Epithelial cell of proximal tubule (primary cell): ENCODE measurements at places on chromosomes 5 and 9. TPM values are rescaled to one million over a fixed set of nuclear protein-coding genes. Genes with fewer than 3 reads are reported as not detected.
A peak's percentile ranks its signal among the peaks of the same experiment; 100 is the strongest.

DNA sequence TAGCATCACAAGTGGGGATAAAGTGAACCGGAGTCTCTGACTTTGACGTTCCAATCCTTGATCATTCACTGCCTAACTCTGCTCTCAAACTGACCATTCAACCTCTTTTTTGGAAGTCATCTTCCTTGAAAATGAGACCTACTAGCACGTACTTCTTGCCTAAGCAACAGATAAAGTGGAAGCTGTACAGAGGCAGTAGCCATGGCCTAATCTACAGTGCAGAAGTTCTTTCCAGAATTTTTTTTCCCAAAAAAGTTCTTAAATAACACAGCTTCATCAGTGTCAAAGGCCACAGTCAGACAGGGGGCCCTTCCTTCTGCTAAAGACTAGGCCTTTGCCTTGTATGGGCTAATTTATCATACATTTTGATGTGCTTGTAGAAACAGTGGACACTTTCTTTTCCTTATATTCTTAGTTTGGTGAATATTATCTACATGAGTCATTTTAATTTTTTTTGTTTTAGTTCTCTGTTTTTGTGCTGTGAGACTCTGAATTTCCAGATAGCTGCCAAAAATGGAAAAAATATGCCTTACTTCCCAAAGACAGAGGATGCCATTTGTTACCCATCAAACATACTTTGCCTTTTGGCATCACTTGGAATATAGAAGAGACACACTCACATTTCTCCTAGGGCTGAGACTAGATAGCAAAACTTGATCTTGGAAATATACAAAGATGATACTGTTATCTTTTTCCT lies 96.3 kb upstream of the VCAN start:
- no peak for DNase-seq

GRCh38 chr5:173108914-173109313 lies 35.4 kb upstream of the BNIP1 start:
- no peak for DNase-seq

GRCh38 chr5:126410623-126411022 lies 12.6 kb upstream of the GRAMD2B start:
- no peak for DNase-seq

DNA sequence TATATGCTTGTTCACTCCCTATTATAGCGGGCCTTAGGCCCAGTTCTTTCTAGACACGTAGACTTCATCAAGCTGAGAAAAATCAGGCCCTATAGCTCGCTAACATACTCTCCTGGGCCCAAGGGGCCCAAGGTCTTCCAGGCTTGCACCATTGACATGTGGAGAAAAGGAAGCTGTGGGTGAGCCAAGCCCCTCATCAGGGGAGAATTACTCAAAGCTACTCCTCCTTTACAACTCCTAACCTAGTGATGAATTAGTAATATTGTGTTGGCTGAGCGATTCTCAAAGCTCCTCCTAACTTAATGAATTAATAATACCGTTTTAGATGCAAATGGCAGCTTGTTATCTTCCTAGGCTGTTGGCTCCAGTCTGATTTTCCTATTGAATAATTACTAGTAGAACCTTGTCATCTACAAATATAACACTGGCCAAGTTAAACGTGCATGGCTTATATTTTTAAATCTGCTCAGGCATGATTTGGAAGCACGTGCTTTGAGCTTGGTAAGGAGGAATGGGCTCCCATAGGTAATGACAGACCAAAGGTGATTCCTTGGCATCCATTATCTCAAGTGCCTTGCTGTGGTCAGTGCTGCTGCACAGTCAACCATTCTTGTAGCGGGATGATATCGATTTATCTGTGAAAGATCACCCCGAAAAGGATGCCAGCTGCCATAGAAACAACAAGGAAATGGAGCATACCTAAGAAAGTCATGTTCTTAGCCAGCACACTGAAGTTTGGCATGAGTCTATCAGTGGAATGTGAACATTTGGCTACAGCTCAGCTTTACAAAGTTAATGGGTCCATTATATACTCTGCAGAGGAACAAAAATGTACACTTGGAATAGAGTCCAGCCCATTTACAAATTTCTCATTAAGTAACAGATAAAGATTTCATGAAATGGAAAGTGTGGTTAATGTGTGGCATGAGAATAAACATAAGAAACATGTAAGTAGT lies 23.8 kb downstream of the LVRN start:
- DNase-seq: no peak

DNA sequence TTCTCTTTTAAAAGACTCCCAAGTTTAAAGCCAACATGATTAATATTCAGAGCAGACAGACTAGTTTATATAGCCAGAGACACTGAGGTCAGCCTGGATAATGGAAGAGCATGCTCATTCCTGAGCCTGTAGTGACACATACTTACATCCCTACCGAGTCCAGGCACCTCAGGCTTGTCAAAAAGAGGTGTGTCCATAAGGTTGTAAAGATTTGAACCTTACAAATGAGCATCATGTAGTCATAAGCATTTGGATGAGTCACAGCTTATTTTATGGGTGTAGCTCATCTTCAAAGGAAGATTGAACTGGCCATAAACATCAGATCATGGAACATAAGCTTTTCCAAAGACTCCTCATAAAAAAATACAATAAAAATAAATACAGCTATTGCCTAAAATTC lies 333.5 kb downstream of the EFNA5 start:
- DNase-seq: no peak

The SPATA31D4 gene
- total RNA-seq: not detected in 2 replicates

GRCh38 chr5:148763996-148764395 lies 62.4 kb upstream of the ADRB2 start:
- no peak for DNase-seq

The FRRS1L gene
- total RNA-seq: 0.14 and 0.69 TPM in 2 replicates

- no peak for DNase-seq
Observed at GRCh38 chr9:90842996-90843395, 41.4 kb downstream of the SYK start.

The SLC6A3 gene
- total RNA-seq: not detected in 2 replicates

DNA sequence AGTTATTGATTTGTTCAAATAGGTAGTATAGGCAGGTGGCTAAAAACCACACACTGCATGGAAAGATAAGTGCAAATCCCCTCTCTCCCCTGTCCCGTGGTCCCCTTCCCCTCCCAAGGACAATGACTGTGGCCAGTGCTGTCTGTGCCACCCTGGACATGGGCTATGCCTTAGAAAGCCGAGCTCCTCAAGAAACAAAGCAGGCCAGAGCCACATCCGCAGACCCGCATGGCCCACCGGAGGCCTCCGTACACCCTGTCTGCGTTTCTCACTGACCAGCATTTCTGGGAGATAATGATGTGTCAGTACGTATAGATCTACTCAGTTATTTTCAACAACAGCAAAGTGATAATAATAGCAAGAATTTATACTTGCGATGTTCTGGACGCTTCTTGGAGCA lies 16.3 kb downstream of the TSPAN17 start:
- no peak for DNase-seq

The SNCAIP gene
- total RNA-seq: 1.1 and 1.8 TPM in 2 replicates

The LHX3 gene
- total RNA-seq: not detected in 2 replicates

DNA sequence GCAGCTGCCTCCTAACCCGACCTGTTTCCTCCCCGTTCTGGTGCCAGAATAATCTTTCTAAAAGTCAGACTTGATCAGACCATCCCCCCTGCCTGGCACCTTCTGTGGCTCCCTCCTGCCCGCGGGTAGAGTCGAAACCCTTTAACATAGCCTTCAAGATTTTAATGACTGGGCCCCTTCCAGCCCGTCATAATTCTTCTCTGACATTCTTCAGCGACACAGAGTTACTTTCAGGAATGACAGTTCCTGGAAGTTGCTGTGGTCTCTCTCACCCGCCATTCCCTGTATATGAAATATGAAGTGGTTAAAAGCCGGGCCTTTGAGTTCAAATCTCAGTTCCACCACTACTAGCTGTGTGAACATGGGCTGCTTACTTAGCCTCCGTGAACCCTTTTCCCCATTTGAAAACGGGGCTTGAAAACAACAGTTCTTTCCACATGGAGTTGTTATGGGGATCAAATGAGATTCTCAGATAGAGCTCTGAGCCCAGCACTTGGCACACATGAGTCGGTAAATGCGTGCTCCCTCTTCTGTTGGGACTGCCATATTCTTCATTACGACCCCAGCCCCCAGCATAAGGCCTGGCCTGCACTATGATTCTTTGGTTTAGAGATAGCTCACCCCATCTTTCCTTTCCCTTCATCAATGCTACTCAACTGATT lies 737 bp downstream of the NANS start:
- DNase-seq: no peak

DNA sequence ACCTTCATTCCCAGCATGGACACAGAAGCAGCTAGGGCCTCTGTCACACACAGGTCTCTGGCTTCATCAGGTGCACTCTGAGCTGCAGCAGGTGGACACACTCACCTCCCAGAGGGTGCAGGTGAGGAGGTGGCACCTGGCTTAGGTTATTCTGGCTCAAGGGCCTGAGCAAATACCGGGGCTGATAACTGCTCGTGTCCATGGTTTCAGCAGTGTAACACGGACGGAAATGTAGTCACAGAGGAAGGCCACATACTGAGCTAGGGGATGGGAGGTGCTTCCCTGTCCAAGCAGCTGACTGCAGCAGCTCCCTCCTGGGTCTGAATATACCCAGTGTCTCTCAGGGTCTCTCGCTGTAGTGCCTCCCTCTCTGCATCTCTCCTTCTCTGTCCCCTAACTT lies 5.7 kb downstream of the PHF2 start:
- no peak for DNase-seq

The CCIN gene
- 0.06 TPM in 1 of 2 replicates, not detected in the other for total RNA-seq

The ZNF618 gene
- 3.9 and 5.6 TPM in 2 replicates for total RNA-seq

The LHFPL2 gene
- total RNA-seq: 14.4 and 15.3 TPM in 2 replicates

DNA sequence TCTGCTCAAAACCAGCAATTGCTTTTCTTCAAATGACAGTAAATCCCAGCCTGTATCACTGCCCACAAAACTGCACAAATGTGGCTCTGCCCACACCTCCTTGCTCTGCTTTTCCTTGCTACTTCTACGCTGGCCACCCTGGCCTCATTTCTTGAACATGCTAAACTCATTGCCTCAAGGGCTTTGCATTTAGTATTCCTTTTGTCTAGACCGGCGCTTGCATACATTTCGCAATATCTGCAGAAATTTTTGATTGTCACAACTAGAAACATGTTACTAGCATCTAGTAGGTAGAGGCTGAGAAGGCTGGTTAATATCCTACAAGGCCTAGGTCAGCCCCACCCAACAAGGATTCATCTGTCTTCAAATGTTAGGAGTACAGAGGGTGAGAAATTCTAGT lies 2357.8 kb downstream of the MAT2B start:
- DNase-seq: no peak

DNA sequence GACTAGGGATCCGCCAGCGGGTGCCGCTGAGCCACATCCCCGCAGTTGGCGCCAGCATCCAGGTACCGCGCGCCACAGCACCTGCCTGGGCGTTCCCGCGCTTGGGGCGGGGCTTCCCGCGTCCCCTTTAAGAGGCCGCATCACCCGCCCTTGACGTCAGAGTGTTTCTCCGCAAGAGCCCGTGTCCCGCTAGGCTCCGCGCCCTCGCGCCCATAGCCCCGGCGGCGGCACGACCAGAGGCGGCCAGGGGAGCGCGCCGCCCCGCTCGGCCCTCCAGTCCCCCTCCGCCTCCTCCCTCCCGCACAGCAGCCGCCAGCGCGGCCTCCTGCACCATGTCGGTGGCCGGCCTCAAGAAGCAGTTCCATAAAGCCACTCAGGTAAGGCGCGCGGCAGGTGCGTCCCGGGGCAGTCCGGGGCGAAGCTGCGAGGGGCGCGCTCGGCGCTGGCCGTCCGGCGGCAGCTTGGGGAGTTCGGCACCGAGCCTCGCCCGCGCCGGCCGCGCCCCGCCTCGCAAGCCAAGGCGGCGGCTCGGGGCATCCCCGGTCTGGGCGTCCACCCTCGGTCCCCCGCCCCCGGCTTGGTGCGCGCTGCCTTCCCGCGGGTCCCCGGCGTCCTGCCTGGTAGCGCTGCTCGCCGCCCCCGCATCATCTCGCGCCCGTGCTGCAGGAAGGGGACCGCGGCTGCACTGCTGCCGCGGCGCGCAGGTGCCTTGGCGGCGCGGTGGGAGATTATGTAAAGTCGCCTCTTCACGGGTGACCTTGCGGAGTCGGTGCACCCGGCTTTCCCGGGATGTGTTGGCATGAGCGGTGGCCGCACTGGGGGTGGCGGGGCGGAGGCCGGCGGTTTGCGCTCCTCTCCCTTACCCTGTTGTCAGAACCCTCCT lies at the start of gene SH3GL2:
Gene SH3GL2 (plus strand): TSS at position 156 of the 883 bp plus-strand sequence.
- DNase-seq: no peak

The FOXD4L4 gene
- not detected in 2 replicates for total RNA-seq

DNA sequence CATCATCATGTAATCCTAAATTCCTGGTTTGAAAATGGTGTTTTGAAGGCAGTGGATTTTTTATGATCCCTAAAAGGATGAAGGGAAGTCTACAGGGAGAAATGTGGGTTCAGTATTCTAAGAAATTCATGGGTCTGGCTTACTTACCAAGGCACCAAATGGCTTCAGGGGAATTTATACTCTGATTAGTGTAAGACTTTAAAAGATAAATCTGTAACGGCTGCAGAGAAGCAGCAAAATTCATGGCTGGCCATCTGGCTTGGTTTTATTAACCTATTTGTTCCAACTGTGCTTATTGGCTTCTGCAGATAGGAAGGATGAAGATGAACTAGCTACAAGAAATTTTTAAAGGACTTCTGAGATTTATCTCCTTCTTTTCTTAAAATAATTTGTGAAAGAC lies 222.8 kb downstream of the TENT4A start:
- DNase-seq: no peak

DNA sequence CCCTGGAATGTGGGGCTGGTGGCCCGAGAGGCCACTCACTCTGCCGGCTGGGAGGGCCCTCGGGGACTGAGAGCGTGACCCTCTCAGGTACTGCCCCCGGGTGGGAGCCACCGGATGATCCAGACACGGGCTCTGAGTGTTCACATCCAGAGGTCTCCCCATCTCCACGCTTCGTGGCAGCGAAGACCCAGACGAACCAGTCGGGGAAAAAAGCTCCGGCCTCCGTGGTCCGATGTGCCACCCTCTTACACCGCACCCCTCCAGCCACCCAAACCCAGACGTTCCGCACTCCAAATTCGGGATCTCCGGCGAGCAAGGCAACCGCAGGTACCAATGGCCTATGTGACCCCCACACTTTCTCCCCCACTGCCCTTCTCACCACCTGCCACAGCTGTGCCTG lies 49.5 kb downstream of the AMBP start:
- no peak for DNase-seq

DNA sequence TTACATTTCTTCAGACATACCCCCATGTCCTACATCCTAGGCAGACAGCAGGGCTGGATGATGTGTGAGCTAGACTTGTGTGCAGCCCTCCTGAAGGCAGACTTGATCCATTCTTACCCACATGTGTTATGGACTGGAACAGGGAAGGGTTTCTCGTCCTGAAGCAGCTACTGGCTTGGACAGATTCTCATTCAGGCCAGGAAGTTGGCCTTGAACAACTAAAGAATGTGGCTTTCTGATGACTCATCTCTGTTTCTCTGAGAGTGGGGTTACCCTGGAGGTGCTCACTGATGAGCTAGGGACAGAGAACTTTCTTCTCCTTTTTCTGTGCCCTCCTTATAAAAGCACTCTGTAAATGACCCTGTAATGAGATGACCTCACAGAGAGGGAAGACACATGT lies 246.5 kb downstream of the PCSK5 start:
- DNase-seq: peak; percentile 33
